ENCODE measurements at places on chromosomes 13 and 19. TPM values are rescaled to one million over a fixed set of nuclear protein-coding genes. Genes with fewer than 3 reads are reported as not detected.

DNA sequence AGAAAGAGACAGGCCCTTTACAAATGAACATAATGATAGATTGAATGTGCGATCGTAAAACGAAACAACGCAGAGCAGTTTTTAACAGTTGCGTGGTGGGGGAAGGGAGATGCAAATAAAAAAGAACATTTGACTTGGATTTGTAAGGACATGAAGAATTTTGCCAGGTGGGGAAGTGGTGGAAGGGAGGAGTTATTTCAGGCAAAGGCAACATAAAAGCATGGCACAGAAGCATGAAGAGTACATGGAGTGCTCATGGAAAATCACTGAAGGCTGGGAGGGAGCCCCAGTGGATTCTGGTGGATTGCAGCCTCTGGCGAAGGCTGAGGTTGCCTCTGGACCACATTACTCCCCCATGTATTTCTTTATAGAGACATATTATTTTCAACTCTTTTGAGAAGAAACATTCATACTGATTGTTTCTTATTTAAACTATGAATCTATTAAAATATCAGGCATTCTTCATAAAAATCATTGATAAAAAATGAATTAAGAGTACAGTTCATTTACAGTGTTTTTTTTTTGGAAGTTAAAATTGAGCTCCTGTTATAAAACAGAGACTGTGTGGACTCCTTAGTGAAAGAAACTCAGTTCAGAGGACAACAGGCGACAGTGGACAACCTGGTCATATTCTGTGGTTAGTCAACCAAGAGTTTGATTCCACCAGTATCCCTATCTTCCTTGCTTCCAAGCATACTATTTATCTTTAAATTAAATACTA, 57.5 kb downstream of the STARD13 start:
- no peaks in the 10 kb centered on the region for H3K36me3 ChIP-seq
- H3K27me3 ChIP-seq: no peaks in the 10 kb centered on the region
- H3K27ac ChIP-seq: no peak overlapping the region
- H3K4me3 ChIP-seq: no peak overlapping the region

GRCh38 chr19:50720921-50721381, 1.3 kb upstream of the SHANK1 start:
- peaks cover 8% of the 10 kb centered on the region for H3K4me1 ChIP-seq
- no peak overlapping the region for H3K4me3 ChIP-seq
- DNase-seq: no peak
- no peaks in the 10 kb centered on the region for H3K36me3 ChIP-seq
- no peak overlapping the region for H3K27ac ChIP-seq
- peaks cover 8% of the 10 kb centered on the region for H3K27me3 ChIP-seq

DNA sequence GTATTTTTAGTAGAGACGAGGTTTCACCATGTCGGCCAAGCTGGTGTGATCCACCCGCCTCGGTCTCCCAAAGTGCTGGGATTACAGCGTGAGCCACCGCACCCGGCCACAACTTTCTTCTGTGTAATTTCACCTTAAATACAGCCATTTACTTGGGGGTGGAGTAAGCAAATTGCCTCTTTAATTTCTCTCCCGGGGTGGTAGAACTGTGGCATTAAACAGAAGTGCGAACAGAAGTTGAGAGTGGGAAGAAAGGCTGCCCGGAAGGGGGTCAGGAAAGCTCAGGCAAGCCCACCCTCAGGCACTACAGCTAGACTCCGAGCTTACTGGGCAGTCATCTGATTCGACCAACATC, 475 bp upstream of the DNAJC15 start:
- no peak for DNase-seq
- H3K36me3 ChIP-seq: no peaks in the 10 kb centered on the region
- peak overlapping the region; percentile 83 for H3K27ac ChIP-seq
- H3K4me1 ChIP-seq: peaks cover 9% of the 10 kb centered on the region

DNA sequence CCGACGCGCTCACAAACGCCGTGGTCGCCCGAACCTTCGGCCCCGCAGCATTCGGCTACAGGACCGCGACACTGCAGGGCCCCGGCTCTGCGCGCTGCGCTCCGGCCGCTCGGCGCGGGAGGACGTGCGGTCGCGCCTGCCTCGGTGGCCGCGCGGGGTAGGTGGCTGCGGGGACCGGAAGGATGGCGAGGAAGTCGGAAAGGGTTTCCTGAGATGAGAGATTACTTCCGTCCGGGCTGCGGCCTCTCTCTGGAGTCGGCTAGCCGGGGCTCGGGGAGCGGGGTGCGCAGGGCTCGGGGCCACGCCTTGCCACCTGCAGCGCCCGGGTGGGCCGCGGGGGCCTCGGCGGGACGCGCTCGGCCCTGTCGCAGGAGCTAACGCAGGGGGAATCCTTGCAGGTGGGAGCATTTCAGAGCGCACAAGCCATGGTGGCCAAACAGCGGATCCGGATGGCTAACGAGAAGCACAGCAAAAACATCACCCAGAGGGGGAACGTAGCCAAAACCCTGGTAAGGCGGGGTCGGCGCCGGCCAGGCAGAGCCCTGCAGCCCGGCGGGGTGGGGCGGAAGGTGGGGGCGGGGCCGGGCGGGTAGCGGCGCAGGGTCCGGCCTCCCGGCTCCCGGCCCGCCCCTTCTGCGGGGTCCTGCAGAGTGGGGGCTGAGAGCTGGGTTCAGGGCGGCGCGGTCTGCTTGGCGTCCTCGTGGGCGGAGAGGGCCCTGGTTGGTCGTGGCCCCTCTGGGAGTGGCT, at the start of gene SERP2:
TSS of gene SERP2 (plus strand) at position 224 of the 747 bp plus-strand sequence. CDS start at position 426, 202 bp downstream.
- H3K27ac ChIP-seq: no peak within 1 kb of the TSS
- DNase-seq: no peak
- H3K4me1 ChIP-seq: no peaks in the 10 kb centered on the region
- H3K27me3 ChIP-seq: peaks cover 3% of the 10 kb centered on the region

DNA sequence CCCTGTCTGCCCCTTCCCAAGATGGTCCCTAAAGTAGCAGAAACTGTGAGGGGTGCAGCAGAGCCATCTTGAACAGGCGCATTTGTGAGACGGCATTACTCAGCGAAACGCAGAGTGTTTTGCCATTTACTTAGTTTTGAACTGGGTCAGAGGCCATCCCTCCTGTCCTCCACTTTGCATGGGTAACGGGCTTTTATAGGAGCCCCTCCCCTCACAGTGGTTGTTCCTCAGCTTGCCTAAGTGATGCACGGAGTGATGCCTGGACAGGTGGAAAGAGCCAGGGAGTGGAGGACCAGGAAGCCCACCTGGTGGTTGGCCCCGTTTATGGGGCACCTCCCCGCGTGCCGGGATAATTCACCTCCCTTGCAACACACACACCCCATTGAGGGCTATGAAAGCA, 68.0 kb upstream of the C1QTNF9 start:
- H3K4me1 ChIP-seq: no peaks in the 10 kb centered on the region
- no peak for DNase-seq
- H3K27ac ChIP-seq: no peak overlapping the region
- H3K4me3 ChIP-seq: no peak overlapping the region

DNA sequence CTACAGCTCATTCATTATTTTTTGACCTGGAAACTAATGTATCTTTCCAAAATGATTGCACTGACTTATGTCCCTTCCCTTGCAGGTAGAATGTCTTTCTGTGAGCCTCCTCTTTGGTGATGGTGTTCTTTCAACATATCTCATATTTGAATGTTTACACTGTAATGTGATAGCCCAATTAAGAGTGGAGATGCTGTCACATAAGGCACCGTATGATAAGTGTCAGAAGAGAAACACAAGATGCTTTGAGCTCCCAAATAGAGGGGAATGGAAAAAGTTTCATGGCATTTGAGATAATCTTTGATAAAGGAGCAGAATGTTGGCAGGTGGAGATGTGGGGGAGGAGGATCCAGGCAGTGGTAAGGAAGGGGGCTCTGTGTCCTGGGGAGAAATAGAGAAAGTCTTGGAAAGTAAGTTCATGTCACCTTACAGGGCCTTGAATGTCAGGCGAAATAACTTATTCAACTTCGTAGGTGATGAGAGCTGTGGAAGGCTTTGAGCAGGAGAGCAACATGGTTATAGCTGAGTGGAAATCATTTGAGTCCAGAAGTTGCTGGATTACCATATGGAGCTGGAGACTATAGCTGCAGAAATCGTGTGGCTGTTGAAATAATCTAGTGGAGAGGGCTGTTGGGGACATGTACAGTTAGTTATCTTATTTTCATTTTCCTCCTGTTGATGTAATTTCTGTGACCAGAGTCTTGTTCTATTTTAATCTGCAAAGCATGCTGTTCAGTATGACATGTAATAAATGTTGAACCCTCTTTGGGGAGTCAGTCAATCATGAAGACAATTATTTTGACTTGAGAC, 10.3 kb upstream of the RNF113B start:
- H3K36me3 ChIP-seq: no peaks in the 10 kb centered on the region
- no peaks in the 10 kb centered on the region for H3K27me3 ChIP-seq
- DNase-seq: no peak
- H3K4me1 ChIP-seq: no peaks in the 10 kb centered on the region

LILRA1 gene
- 4.3 TPM for total RNA-seq

DNA sequence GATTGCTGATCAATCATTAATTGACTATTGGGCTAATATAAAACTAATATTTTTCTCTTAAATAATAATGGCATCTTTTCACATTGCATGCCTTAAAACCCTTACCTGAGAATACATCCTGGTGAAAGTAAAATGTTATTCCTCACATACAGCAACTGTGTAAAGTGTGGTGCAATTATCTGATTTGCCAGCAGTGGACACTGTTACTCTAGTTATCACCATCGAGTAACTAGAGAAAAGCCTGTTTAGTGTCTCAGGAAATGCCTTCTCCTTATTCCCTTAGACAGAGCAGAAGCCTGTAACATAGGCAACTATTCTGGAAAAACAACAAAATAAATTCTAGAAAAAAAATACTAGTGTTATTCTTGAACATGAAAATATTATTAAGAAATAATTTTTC, 459.8 kb downstream of the FGF14 start:
- no peak overlapping the region for H3K27ac ChIP-seq
- no peaks in the 10 kb centered on the region for H3K4me1 ChIP-seq
- no peaks in the 10 kb centered on the region for H3K36me3 ChIP-seq
- DNase-seq: no peak
- H3K27me3 ChIP-seq: no peaks in the 10 kb centered on the region

DNA sequence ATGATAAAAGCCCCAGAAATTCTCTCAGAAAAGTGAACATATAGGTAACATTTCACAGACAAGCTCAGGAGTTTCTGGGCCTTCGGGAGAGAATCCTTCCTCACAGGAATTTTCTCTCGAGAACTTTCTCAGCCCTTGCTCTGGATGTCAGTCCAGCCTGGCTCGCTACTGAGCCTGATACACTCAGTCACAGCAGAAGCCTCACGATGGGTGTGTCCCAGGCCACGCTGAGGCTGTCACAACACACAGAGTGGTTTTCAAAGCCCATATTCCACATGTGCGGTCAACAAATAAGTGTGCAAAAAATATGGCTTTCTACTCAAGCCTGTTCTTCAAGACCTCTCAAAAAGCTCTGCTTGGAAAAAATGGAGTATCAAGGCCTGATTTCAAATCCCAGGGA, 31.5 kb upstream of the MEDAG start:
- no peaks in the 10 kb centered on the region for H3K27me3 ChIP-seq
- H3K4me3 ChIP-seq: no peak overlapping the region
- H3K27ac ChIP-seq: no peak overlapping the region

GRCh38 chr19:30546332-30546731, 174.1 kb downstream of the ZNF536 start:
- no peak overlapping the region for H3K27ac ChIP-seq
- no peaks in the 10 kb centered on the region for H3K4me1 ChIP-seq
- no peak for DNase-seq
